Right renal pelvis (tissue), 4 donors: ENCODE measurements at places on chromosomes 12 and 14. TPM values are rescaled to one million over a fixed set of nuclear protein-coding genes. Genes with fewer than 3 reads are reported as not detected.

GRCh38 chr12:113827539-113828114 lies 138.5 kb downstream of the RBM19 start:
- no peak for DNase-seq

GRCh38 chr12:95115641-95116040 lies 42.2 kb upstream of the NR2C1 start:
- no peak for DNase-seq

Gene WNT1
- polyA plus RNA-seq, result not detected

Gene SRRM4
- polyA plus RNA-seq, result not detected

DNA sequence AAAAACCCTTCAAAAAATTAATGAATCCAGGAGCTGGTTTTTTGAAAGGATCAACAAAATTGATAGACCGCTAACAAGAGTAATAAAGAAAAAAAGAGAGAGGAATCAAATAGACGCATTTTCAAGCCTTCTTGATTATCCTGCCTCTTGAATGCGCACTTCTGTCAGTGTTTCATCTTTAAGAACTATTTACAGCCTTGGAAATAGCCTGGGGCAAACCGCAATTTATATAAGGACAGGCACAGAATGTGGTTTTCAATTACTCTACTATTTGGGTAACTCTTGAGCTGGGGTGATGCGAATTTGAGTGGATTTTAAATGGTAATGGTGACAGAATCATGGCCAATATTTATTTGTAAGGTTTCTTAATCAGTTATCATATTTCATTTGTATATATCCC lies 179.1 kb upstream of the OTX2 start:
- DNase-seq, result no peak

Gene ANO2
- 4.0 TPM for polyA plus RNA-seq

Gene PTPRR
- 0.87 TPM for polyA plus RNA-seq

DNA sequence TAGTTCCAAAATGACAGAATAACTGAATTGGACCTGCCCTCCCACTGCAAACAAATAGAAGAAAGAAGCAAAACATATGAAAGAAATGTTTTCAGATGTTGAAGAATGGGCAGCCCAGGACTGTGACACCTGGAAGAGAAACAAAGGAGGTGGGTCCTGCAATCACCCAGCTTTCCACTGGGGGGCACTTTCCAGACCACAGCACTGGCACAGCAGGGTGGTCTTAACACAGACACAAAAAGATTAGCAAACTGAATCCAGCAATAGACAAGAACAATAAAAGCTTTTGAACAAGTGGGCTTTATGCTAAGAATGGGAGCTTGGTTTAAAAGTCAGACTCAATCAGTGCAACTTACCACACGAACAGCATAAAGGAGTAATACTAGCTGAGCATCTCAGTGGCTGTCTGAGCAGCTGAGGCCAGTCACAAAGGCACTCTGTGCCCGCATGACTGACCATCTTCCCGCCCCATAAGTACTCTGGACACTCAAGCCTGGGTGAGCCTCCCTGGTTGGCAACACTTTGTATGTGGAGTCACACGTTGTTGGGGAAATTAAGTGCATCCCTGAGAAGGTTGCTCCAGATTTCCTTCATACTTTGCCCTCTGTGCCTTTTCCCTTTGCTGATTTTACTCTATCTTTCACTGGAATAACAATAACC lies 27.7 kb downstream of the JKAMP start:
- DNase-seq, result no peak

GRCh38 chr12:108475396-108475795 lies 39.7 kb upstream of the FICD start:
- no peak for DNase-seq

Gene ORAI1
- polyA plus RNA-seq, result 13.2 TPM

DNA sequence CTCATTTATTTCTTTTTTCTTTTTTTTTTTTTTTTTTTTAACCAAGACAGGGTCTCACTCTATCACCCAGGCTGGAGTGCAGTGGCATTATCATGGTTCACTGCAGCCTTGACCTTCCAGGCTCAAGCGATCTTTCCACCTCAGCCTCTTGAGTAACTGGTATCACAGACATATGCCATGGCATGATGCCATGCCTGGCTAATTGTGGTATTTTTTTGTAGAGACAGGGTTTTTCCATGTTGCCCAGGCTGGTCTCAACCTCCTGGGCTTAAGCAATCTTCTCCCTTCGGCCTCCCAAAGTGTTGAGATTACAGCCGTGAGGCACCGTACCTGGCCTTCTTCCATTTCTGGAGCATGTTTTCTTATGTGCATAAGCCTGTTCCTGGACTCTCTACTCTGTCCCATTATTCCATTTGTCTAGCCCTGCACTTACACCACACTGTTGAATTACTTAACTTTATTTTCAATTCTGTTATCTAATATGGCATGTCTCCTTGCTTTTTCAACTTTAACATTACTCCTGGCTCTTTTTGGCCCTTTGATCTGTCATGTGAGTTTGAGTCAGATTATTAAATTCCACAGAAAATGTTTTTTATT lies 47.9 kb upstream of the PTGDR start:
- DNase-seq, result no peak

Gene TMEM52B
- polyA plus RNA-seq, result 185 TPM

DNA sequence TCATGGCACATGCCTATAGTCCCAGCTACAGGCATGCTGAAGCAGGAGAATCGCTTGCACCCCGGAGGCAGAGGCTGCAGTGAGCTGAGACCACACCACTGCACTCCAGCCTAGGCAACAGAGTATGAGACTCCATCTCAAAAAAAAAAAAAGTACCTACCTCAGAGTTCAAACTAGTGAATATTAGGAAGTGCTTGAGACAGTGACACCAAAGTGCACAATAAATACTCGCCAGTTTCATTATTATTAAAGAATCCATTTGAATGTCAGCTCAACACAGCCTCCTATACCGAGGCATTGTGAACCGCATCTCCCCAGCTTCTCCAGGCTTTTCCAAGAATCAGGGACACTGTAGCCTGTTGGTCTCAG lies 5.0 kb downstream of the GAPDH start:
- DNase-seq, result no peak
